Astrocyte of the hippocampus (primary cell): ENCODE measurements at places on chromosomes 6 and 20.
A peak's percentile ranks its signal among the peaks of the same experiment; 100 is the strongest.

- no peak for DNase-seq
Measured at GRCh38 chr6:51856508-51856907, 230.9 kb downstream of the PKHD1 start.

DNA sequence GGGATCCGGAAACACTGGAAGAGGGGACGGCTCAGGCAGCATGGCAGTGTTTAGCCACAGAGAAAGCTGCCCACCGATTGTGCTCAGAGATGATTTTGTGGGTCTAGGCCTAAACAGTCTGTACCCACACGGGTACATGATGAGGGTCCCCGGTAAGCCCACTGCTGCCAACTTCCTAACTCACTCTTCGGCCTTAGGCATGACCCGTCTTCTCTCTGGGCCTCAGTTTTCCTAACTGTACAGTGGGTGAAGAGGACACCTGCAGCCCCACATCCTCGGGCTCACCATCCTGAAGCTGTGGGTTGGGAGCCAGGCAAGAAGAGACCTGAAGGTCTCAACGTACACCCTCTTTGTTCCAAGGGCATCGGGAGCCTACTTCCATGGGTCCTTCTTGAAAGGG lies 6.5 kb downstream of the FOXP4 start:
- DNase-seq = no peak

GRCh38 chr6:56851541-56852259 lies 103.2 kb upstream of the BEND6 start:
- peak; percentile 93 for DNase-seq

DNA sequence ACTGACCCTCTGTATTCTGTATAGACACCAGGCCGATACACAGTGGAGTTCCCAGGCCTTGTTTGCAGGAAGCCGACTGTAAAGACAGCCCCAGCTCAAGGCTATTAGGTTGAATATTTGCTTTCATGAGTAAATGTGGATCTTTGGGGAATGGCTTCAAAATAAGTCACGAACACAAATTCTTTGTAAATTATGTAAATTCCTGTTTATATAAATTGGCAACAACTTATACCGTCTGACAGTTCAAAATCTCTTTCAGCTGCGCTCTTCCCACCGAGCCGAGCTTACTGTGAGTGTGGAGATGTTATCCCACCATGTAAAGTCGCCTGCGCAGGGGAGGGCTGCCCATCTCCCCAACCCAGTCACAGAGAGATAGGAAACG lies 24.7 kb downstream of the EDN3 start:
- no peak for DNase-seq

- DNase-seq = no peak
Measured at GRCh38 chr20:2254333-2254732, 41.5 kb upstream of the TGM3 start.

- DNase-seq = no peak
Measured at GRCh38 chr6:39391182-39391581, 68.7 kb upstream of the KCNK16 start.

- DNase-seq = no peak
Measured at GRCh38 chr20:51284871-51285270, 257.6 kb downstream of the NFATC2 start.

DNA sequence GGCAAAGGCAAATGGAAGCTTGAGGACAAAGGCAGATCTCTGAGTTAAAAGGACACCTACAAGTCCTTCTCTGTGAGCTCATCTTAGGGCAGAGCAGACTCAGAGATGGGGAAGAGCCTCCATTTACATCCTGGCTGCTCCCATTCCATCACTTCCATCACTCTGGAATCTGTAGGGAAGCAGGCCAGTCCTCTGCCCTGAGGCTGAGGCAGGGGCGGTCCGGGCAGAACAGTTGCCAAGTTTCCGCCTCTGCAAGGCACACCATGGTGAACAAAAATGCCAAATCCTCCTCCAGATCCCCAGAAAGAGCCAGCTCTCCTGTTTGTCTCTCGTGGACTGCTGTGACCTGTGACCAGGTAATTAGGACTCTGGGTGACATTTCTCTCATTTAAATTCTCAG lies 209.6 kb upstream of the SSTR4 start:
- DNase-seq = no peak

DNA sequence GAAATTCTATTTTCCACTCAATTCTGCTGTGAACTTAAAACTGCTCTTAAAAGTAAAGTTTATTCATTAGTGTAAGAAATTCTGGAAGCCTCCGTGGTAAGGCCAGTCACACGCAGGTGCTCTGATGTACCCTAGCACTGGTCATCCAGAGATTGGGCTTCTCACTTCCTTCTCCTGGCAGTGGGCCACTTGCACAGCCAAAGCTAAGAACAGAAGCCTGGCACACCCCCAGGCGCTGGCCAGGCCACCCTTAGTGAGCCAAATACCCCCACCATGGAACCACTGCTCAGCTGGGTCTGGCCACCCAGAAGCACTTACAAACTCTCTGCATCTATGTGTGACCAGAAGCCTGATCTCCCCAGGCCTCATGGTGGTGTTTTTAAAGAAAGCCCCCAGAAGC lies 35.3 kb upstream of the ARFGEF2 start:
- DNase-seq = peak; percentile 12

- no peak for DNase-seq
Measured at GRCh38 chr6:157660414-157660813, 162.6 kb upstream of the SNX9 start.

- DNase-seq = no peak
Measured at GRCh38 chr6:37277001-37277409, 19.1 kb upstream of the TMEM217 start.
